ENCODE measurements at places on chromosomes 11 and 22.

- H3K36me3 ChIP-seq = no peaks in the 10 kb centered on the region
- no peak overlapping the region for H3K27ac ChIP-seq
- H3K27me3 ChIP-seq = no peaks in the 10 kb centered on the region
- H3K4me3 ChIP-seq = peak overlapping the region; percentile 80
These were observed 1.1 kb downstream of the KCTD17 start for GRCh38 chr22:37052386-37053309.

- H3K4me1 ChIP-seq = peaks cover 4% of the 10 kb centered on the region
- no peaks in the 10 kb centered on the region for H3K27me3 ChIP-seq
- H3K4me3 ChIP-seq = no peak overlapping the region
These were observed 1.6 kb upstream of the GSTP1 start for GRCh38 chr11:67582011-67582410.

- H3K36me3 ChIP-seq = no peaks in the 10 kb centered on the region
- no peaks in the 10 kb centered on the region for H3K4me1 ChIP-seq
- peak; percentile 12 for DNase-seq
- H3K4me3 ChIP-seq = peak overlapping the region; percentile 76
- H3K27me3 ChIP-seq = no peaks in the 10 kb centered on the region
- H3K27ac ChIP-seq = peak overlapping the region; percentile 87
These were observed 1.1 kb upstream of the BIRC2 start for GRCh38 chr11:102345904-102346303.

DNA sequence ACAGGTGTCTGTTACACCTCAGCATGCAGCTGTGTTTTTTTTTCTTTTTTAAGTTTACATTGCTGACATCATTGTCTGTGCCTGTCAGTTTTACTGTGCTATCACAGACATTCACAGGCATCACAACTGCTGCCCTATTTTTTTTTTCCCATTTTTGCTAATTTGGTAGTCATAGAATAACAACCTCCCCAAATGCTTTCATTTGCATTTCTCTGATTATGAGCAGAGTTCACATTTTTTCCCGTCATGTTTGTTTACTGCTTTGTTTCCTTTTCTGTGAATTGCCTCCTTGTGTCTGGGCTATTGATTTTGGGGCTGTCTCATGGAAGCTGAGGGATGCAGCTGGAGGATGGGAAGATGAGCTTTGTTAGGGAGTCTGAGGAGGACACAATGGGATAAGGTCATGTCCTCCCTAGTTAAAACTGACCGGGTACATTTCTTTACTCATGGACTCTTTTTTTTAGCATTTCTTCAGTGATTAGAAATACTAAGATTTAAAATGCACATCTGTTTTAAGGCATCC is 155.1 kb downstream of the LDLRAD3 start:
- H3K27me3 ChIP-seq = no peaks in the 10 kb centered on the region
- peaks cover 19% of the 10 kb centered on the region for H3K4me1 ChIP-seq
- H3K27ac ChIP-seq = no peak overlapping the region
- no peak for DNase-seq

- no peak overlapping the region for H3K27ac ChIP-seq
- no peaks in the 10 kb centered on the region for H3K36me3 ChIP-seq
- no peaks in the 10 kb centered on the region for H3K4me1 ChIP-seq
- no peak overlapping the region for H3K4me3 ChIP-seq
These were observed 526.6 kb downstream of the MN1 start for GRCh38 chr22:27274770-27275449.

- H3K27ac ChIP-seq = no peak overlapping the region
- no peak overlapping the region for H3K4me3 ChIP-seq
- H3K36me3 ChIP-seq = no peaks in the 10 kb centered on the region
- no peak for DNase-seq
- H3K27me3 ChIP-seq = peaks cover 4% of the 10 kb centered on the region
- H3K4me1 ChIP-seq = no peaks in the 10 kb centered on the region
These were observed 17.4 kb upstream of the ABCC8 start for GRCh38 chr11:17494019-17494418.

DNA sequence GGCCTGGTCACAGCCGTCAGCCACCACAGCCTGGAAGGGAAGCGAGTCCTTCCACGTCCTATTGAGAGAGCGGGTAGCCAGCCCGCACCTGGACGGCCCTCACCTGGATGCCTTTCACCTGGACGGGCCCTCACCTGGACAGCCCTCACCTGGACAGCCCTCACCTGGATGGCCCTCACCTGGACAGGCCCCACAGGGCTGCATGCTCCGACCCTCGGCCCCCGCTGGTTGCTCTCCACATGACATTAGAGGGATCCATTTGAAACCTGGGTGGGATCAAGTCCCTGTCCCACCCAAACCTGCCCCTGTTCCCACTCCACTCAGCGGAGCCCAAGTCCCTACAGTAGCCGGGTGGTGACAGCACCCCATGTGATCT is 3.7 kb downstream of the C1QTNF6 start:
- H3K4me1 ChIP-seq = no peaks in the 10 kb centered on the region
- H3K27me3 ChIP-seq = no peaks in the 10 kb centered on the region
- no peak overlapping the region for H3K4me3 ChIP-seq
- DNase-seq = no peak

GRCh38 chr22:35894937-35895708 is 133.5 kb downstream of the RBFOX2 start:
- H3K27me3 ChIP-seq = no peaks in the 10 kb centered on the region
- no peak overlapping the region for H3K27ac ChIP-seq
- no peak for DNase-seq

DNA sequence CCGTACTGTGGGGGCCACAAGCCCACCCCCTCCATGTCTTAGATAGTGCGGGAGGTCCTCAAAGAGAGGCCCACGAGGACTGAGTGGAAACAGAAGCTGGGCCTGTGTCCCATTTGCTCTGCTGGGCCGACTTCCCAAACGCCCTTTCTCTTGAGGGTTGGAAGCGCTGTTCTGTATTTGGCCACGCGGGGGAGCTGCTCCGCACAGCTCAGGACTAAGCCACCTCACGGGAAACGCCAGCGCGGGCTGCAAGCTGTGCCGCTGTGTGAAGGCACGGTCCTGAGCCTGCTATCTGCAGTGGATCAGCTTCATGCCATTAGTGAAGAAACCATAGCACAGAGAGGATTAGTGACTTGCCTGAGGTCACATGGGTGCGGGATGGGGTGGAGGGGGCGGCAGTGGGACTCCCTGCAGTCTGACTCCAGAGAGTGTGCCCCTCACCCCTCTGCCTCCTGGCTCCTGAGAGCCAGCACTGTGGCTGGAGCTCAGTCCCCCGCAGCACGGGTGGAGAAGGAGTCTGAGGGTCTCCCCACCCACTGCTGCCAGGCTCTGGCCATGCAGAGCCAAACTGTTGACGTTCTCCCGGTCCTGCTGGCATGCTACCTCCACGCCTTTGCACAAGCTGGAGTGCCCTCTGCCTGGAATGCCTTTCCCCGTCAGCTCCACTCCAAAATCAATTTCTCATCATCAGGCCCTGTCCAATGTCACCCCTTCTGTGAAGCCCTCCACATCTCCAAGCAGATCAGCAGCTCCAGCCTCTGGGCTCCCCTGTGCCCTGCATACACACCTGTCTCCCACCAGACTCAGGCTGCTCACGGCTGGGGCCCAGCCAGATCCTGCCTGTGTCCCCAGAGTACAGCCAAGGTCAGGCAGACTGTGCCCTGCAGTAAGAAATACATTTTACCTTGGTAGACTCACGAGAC is 51.5 kb upstream of the LRRC32 start:
- H3K4me3 ChIP-seq = no peak overlapping the region
- H3K27ac ChIP-seq = no peak overlapping the region
- no peaks in the 10 kb centered on the region for H3K27me3 ChIP-seq
- DNase-seq = peak; percentile 85

DNA sequence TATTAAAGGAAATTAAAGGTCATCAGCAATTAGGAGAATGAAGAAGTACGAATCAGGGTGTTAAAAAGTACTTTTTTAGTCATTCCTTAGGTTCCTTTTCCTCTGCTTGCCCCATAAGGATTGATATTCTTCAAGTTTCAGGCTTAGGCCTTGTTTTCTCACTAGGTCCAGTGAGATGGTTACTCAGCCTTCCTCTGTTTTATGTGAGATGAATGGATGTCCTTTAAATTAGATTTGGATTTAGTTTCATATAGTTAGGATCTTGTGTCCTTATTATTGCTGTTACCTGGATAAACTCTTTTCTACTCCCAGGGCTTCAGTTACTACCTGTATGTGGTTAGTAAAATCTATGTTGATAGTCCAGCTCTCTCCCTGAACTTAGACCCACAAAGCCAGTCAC is 29.2 kb downstream of the FAR1 start:
- no peak for DNase-seq
- H3K4me3 ChIP-seq = no peak overlapping the region
- no peak overlapping the region for H3K27ac ChIP-seq
- no peaks in the 10 kb centered on the region for H3K27me3 ChIP-seq
- no peaks in the 10 kb centered on the region for H3K4me1 ChIP-seq

GRCh38 chr11:96114178-96115064 is 190.5 kb upstream of the MTMR2 start:
- H3K27ac ChIP-seq = no peak overlapping the region
- H3K27me3 ChIP-seq = no peaks in the 10 kb centered on the region
- H3K4me3 ChIP-seq = no peak overlapping the region
- no peaks in the 10 kb centered on the region for H3K36me3 ChIP-seq
- DNase-seq = no peak
- no peaks in the 10 kb centered on the region for H3K4me1 ChIP-seq

DNA sequence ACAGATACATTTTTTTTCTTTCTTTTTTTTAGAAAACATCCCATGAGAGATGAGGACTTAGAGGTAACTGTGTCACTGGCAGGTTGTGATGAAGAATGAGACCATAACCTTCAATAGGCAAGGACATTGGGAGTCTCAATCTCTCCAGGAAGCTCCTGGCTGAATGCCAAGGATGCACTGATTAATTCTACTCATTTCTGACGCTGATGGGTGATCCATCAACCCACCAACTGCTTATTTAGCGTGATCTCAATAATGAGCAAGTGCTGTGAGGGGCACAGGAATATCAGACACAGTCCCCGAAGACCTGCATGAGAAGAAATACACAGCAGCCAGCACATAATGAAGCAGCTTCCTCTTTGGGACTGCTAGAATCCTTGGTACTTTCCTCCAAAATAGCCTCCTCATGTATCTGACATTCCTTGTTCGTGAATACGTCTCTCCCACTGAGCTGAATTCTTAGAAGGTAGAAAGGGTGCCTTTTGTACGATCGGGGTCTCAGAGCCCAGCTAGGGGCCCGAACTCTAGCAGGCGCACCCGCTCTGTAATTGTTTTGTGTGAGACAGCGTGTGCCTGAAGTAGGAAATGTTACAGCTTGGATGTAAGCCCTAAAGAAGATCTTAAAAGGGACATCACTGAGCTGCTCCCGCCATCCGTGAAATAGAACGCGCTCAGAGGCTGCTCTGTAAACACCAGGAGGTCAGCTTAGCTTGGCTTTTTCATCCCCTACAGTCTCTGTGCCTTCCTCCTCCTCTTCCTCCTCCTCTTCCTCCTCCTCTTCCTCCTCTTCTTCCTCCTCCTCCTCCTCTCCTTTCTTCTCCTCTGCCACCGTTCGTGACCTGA is 7.2 kb downstream of the CLMP start:
- peak overlapping the region; percentile 25 for H3K4me3 ChIP-seq
- H3K27ac ChIP-seq = peak overlapping the region; percentile 61
- H3K27me3 ChIP-seq = no peaks in the 10 kb centered on the region
- no peaks in the 10 kb centered on the region for H3K36me3 ChIP-seq

- H3K4me1 ChIP-seq = peaks cover 65% of the 10 kb centered on the region
- no peak overlapping the region for H3K27ac ChIP-seq
- H3K36me3 ChIP-seq = 0 out of 2 replicates have a peak, but pooled peaks cover 4% of the 10 kb centered on the region
- DNase-seq = no peak
- no peaks in the 10 kb centered on the region for H3K27me3 ChIP-seq
These were observed 42.2 kb downstream of the TRAF6 start for GRCh38 chr11:36467916-36468315.

GRCh38 chr22:37176464-37177061 is 11.5 kb downstream of the C1QTNF6 start:
- no peak overlapping the region for H3K27ac ChIP-seq
- H3K4me3 ChIP-seq = no peak overlapping the region

DNA sequence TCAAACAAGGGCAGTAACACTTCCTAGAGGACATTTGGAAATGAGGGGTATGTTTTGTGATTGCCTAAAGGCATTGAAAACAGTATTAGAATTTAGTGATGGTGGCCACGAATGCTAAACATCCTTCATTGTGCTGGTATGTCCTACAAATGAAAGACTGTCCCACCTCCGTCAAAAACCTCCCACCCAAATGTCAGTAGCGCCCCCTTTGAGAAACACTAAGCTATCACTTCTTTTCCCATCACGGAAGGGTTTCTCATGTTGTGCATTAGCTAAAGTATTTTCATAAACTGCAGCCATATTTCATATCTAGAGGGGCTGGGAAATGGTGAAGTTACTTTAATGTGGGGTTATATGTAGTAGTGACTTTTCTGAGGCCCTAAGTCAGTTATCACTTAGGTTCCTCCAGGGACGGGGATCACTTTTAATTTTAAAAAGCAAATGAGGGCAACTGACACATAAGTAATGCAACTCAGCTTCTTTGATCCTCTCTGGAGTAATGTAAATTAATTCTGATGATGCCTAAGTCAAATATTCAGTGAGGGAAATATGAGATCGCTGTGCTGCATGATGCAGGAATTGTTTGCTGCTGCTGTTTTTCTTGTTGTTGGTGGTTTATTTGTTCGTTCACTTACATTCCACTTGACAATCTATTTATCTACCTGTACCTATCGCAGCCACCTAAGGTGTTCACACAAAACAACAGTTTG is 1403.4 kb upstream of the TENM4 start:
- H3K4me3 ChIP-seq = no peak overlapping the region
- H3K36me3 ChIP-seq = no peaks in the 10 kb centered on the region
- H3K27ac ChIP-seq = no peak overlapping the region
- H3K4me1 ChIP-seq = no peaks in the 10 kb centered on the region
- H3K27me3 ChIP-seq = no peaks in the 10 kb centered on the region

All from SJCRH30 (cell line).